ENCODE measurements at places on chromosomes 4 and X.

GRCh38 chrX:15398874-15399273, 14.7 kb upstream of the VEGFD start:
- no peak for DNase-seq

DNA sequence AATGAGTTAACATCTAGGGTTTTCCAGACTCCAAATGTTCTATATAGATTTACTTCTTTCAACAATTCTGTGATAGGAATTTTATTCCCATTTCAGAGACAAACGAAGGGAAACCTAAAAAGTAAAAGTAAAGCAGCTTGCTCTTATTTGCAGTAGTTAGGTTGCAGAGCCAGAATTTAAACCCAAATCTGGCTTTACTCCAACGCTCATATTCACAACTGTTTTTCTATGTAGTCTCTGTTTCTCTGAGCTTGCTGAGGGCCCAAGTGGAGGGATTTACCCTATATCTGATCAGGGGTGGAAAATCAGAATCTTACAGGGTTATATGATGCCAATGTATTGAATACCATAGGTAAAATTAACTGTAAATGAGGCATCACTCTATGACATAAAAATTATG, 599.1 kb upstream of the GRIA3 start:
- DNase-seq = no peak

GRCh38 chr4:183147196-183147595, 48.1 kb downstream of the WWC2 start:
- DNase-seq = no peak

DNA sequence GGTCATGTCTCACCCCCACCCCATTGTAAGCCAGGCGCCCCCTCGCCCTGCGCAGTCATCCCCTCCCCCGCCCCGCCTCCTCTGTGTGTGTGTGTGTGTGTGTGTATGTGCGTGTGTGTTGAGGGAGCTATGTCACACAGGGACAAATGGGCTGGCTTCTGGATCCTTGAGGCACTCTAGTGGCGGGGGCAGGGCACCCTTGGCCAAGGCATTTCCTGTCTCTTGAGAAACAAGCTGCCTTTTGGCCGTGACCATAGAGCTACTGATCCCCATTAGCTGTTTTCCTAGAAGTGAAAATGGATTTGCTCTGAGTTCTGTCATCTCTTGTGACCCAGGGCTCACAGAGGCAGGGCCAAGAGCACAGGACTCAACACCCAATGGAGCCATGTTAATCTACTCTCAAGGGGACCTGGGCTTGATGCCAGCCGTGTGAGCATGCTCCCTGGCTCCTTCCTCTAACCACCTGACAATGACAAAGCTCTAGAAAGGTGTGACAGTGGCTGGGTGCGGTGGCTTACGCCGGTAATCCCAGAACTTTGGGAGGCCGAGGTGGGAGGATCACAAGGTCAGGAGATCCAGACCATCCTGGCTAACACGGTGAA, 162.5 kb upstream of the BCOR start:
- DNase-seq = no peak

GRCh38 chr4:154294652-154295350, 196.8 kb downstream of the DCHS2 start:
- no peak for DNase-seq

DNA sequence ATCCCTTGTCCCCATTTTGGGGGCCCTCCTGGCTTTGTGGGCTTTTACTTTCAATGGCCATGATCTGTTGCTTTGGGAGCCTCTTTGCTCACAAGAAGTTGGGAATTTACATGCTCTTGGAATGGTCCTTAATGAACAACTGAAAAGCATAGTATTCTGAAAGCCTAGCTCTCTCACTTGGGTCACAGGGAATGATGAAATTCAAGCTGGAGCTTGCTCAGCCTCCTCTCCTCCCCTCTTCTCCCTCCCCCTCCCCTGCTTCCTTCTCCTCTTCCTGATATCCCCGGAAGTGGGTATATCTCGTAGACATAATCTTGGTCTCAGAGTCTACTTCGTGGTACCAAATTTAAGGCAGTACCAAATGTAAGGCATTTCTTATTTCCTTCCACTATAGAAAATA, 400.6 kb upstream of the NR3C2 start:
- no peak for DNase-seq

DNA sequence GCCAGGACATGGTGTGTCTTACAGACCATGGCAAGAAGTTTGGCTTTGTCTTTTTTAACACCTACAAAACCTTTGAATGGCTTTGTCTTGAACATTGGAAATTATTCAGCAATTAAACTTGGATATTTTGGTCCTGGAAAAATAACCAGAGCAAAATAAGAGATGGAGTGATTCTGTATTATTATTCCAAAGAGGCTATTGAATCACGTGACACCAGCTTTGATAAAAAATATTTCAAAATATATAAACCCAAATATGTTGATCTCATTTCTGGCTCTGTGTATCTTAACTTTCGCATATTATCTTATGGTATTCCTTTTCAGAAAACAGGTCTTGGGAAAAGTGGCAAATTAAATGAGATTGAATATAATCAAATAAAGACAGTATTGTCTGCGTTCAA, 32.6 kb upstream of the GIMD1 start:
- no peak for DNase-seq

GRCh38 chr4:99403380-99404184, 31.6 kb downstream of the ADH7 start:
- no peak for DNase-seq

GRCh38 chrX:11395859-11396258, 102.6 kb downstream of the AMELX start:
- no peak for DNase-seq
